AML-193 (cell line): ENCODE measurements at places on chromosomes 11 and 22.

DNA sequence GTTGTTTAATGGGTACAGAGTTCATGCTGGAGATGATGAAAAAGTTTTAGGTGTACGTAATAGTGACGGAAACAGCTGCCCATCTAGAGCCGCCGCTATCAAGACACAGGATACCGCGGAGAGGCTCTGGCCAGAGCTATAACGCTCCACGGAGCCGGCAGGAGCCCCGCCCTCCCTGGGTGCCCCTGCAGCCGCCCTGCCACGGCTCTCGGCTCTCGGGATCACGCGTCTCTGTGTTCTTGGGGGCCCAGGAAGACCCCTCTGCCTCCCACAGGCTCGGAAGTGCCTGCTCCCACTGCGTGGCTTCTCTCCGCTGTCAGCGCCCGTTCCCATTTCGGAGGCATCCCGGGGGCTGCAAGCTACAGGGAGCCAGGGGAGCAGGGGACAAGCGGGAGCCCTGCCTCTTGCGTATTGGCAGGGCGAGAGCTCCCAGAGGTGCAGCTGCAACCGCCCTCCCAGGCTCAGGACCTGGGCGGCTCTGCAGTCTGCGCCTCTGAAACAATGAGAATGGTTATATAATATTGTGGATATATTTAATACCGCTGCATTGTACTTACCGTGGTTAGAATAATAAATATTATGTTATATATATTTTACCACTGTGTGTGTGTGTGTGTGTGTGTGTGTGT lies 13.7 kb downstream of the GLYATL2 start:
- no peak for DNase-seq

GRCh38 chr22:25567251-25567675 lies 2.8 kb downstream of the GRK3 start:
- DNase-seq: no peak

DNA sequence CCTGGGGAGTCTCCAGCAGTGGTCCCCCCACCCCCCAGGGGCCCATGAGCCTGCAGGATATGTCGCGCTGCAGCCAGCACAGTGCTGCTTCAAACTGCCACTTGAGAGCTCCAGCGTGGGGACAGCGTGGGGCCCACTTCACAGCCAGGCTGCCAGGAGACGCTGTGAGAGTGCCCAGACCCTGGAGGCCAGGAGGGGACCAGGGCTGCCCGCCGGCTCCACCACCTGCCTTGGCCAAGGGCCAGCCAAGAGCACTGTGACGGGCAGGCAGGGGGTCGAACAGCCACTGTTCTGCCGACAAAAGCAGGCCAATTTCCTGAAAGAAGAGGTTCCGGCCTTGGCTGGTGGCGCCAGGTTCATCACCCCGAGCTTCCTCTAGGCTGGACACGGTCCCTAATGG lies 60.2 kb downstream of the FLRT1 start:
- DNase-seq: no peak

DNA sequence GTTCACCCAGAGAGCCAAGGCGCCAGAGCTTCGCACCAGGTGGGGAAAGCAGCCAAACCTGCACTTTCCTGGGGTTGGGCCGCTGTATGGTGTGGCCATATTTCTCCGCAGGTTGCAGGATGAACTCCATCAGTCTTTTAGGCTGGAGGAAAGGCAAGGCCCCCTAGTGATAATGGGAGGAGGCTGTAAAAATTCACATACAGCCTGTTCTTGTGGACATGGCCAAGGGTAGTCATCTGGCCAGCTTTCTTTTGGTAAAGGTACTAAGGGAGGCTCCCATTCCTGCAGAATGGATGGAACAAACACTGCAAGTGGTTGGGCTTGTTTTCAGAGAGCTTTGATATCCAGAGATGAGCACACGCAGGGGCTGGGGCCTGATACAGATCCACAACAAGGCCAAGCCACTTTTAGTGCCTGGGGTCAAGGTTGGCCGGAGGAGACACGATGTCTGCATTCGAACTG lies 29.6 kb downstream of the C22orf31 start:
- DNase-seq: no peak

- DNase-seq: peak; percentile 25
Observed at GRCh38 chr11:114262681-114263512, 33.3 kb upstream of the NNMT start.

GRCh38 chr11:121159741-121160140 lies 58.7 kb downstream of the TECTA start:
- DNase-seq: no peak

DNA sequence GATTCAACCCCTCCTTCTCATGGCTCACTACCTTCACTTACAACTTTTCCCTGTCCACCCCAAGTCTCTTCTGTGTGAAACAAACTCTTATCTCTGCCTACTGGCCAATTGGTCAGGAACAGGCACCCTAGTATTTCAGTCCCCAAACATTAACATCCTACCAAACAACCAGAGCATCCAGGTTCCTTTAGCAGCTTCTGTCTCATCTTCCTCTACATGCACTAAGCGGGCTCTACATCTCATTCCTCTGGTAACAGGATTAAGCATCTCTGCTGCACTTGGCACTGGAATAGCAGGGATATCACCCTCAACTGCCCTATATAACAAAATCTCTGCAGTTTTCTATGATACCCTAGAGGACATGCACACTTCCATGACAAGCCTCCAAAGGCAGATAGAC lies 116.2 kb downstream of the JRKL start:
- DNase-seq: no peak

- no peak for DNase-seq
Observed at GRCh38 chr22:39250838-39251237, 6.1 kb upstream of the PDGFB start.

GRCh38 chr22:36863979-36864378 lies 3.2 kb downstream of the NCF4 start:
- no peak for DNase-seq

DNA sequence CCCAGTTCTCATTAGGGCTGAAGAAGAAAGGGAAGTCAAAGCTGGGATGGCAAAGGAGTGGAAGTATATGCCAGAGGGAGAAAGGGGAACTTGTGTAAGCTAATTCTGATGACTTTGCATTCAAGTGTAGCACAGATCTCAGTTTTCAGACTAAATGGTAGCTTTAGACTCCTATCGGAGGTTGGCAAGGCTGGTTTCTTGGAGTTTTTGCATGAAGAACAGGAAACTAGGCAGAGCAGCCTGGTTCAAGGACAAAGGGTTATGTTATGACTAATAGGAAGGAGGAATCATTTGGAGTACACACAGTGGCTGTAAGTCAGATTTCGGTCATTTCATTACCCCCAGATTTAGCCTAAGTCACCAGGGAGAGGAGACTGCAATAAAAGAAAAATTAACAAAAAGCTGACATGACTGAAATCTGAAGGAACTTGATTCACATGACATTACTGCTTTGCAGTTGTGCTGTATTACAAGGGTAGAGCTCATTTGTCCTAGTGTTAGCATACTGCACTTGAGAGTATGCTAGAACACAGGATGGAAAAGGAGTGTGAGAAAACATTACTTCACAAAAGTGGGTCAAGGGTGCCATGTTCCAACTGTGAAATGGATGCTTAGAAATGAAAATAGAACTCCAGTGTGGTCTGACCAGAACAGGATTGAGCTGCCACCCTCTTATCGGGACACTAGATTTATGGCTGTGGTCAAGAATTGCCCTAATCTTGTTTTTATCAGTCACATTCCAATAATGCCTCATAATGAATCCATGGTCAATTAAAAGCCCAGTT lies 23.6 kb downstream of the ADM start:
- DNase-seq: peak; percentile 42

DNA sequence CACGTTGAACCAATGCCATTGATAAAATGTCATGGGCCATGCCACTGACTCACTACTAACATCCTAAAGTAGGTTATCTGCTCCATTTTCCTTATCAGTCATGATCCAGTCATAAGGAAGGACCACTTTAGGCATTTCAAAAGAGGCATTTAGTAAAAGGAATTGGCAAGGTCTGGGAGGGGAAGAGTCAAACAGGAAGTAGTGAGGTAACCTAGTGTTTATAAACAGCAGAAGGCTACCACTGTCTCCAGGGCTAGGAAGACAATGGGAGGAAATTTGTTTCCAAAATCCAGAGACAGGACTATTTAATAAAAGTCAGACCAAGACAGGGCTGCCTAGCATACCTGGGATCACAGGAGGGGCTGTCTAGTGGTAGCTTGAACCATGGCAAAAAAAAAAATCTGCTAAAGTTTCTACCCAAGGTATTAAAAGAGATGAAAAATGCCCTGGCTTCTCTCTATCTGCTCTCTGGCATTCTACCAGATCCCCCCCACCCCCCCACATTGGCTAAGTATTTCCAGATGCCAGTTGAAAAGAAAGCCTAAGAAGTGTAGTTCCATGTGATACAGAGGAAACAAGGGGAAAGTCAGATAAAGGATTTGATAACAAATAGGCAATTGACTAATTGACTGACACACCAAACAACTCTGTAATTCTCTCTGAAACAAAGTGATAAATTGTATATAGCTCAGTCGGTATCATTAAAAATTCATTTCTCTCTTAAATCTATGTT lies 50.4 kb upstream of the C11orf87 start:
- DNase-seq: no peak
